ENCODE measurements at places on chromosomes 7 and 10.
A peak's percentile ranks its signal among the peaks of the same experiment; 100 is the strongest.

DNA sequence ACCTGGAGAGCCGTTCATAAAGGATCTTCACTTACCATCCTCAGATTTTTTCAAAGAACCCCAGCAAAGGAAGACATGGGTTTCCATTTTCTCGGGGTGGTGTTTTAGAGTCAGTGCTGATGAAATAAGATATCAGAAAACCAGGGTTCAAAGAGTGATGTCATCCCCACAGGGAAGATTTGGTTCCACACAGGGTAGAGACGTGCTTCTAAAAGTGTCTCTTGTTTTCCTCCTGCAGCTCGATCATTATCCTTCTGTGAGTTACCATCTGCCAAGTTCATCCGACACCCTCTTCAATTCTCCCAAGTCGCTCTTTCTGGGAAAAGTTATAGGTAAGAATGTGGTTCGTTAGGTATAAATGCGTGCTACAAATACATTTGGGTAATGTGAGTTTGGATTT lies 323.8 kb upstream of the C7orf33 start:
- no peak for DNase-seq

DNA sequence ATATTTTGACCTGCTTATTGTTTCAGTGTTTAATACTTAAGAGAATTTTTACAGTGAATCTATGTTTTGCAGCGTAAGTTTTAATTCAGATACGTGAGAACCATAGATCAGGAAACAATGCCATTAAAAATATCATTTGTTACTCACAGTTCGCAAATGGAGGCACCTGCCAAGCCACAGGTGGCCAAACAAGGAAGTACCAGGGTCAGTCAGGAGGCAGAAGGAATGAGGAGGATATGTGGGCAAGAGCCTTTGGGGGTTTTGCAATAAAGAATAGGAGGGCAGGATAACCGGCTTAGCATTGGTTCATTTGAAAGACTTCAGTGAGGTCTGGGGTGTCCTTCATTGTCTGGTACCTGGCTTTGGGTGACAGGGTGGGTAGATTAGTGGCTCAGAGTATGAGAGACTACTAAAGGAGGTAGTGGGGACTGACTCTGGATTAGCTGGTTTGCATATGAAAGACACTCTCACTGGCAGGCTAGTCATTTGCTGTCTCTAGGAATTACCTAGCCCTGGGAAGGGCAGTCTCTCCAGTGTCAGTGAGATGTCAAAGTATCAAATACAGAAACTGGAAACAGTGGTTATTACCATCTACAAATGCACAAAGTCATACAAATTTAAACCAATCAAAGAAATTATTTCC lies 132.2 kb upstream of the CAV2 start:
- DNase-seq, result no peak

DNA sequence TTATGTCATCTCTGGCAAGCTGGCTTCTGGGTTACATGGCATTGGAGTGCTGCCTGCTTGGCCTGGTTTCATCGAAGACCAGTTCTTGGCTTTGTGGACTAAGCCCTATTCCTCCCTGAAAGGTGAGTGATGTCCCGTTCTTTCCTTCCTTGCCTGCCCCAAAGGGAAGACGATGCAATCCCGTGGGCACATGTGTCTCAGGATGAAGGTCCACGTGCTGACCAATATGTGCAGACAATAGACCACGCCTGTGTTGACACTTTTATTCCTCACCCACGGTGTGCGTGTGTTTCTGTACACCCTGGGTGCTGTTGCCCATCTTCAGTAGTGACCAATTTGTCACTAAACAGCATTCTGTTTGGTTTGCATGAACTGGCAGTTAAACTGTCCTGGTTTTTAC lies 28.6 kb upstream of the SHH start:
- no peak for DNase-seq

- DNase-seq, result no peak
Observed at GRCh38 chr7:128755075-128755818, 16.1 kb downstream of the CALU start.

DNA sequence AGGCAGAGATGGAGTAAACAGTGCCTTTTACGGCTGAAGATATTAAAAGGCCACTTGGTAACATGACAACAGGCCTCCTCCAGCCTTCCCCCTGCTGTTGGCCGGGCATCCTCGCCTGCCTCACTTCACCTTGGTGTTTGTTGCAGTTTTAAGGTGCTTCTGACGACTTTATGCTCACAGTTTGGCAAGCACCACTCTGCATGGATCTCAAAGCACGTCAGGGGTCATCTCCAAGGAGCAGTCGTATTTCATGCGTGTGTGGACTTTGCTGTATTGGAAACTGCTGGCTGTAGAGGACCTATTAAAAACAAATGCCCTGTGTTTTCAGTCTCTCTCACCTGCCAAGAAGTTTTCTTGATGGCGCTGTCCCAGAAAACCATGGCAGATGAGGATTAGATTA lies 483.1 kb downstream of the RPS24 start:
- DNase-seq, result no peak

DNA sequence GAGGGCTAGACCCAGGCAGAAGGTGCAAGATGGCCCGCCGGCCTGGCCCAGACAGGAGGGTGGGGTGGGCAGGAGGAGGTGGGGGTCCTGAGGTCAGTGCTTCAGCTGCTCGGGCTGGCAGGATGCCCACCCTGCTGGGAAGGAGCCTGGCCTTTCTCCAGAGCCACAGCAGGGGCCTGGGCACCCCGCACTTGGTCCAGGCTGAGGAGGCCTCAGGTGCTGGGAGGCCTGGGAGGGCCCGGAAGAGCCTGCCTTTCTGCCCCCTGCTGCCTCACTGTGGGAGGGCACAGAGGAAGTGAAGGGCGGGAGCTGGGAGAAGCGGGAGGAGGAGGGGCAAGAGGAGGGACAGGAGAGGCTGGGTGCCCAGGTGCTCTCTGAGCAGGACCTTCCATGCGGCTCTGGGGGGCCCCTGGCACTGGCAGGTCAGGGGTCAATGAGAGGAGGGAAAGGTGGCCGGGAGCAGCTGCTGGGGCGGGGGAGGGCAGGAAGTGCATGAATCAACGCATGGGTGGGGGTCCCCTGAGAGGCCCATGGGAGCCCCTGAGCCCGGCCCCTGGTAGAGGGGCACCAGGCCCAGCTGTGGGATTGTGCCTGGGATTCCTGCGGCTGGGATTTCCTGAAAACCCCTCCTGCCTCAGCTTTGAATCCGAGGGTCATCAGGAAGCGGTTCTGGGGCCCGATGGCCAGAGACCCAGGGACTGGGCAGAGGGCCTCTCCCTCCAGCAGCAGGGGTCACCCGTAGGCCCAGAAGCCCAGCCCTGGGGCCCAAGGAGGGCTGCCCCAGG lies 49.9 kb downstream of the PWWP2B start:
- peak; percentile 94 for DNase-seq

- DNase-seq, result no peak
Observed at GRCh38 chr10:34392641-34393170, 422.4 kb downstream of the PARD3 start.

All from NCI-H1436 (cell line).